ENCODE measurements at places on chromosomes 16 and 17. TPM values are rescaled to one million over a fixed set of nuclear protein-coding genes. Genes with fewer than 3 reads are reported as not detected.

CLEC18A gene
- total RNA-seq = under 0.01 TPM

GJD3 gene
- total RNA-seq = 4.5 TPM

PRDM7 gene
- total RNA-seq = not detected

SLC16A6 gene
- 3.1 TPM for total RNA-seq

ATP1B2 gene
- total RNA-seq = not detected

SULT1A4 gene
- total RNA-seq = 1.7 TPM

AGRP gene
- total RNA-seq = not detected

Measured in regular cardiac myocyte (primary cell).